ENCODE measurements at places on chromosomes 2 and 18.

DNA sequence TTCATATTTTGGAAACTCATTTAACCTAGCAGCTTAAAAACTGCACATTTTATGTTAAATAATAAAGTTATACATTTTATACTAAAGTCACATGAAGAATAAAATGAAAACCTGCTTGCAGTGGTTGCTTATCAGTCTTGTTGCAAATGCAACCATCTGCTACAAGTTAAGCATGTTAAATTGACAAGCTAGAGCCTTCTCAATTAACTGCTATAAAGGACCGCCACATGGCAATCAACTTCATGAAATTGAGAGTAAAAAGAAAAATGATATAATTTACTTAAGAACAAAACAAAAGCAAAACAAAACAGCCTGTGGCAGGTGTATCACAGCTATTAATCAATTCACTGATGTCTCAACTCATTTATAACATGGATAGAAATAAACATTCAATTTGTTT is 78.7 kb downstream of the RTTN start:
- no peak for DNase-seq

DNA sequence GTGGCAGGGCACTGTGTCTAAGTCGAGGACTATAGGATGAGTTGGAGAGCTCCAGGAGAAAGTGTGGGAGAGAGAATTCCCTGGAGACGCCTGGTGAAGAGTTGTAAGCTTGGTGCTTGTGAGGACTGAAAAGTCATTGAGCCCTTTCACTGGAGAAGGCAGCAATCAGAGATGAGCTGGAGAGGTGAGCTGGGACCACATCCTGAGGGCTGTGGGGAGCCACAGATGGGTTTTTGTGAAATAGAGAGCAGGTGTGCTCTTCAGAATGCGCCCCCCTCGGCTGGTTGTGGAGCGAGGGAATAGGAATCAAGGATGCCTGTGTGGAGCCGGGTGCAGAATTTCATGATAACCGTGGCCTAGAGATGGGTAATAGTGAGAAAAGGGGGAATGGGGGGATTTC is 224.3 kb downstream of the KLHL29 start:
- no peak for DNase-seq

DNA sequence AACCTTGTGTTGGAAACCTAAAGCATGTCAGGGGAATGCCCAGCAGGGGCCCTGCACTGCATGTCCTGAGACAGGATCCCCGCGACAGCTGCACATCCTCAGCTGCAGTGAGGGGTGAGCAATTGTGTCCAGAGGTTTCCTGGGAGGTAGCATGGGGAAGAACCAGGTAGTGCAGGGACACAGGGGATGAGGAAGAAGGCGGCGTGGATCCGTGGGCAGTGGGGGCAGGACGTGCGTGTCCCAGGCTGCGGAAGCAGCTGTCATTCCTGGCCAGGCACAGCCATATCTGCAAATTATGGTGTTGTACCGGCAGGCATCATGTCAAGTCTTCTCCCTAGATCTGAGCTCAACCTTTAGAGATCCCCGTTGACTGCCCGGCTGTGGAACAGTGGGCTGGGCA is 238.2 kb upstream of the MYT1L start:
- DNase-seq = no peak

- DNase-seq = no peak
Measured at GRCh38 chr18:5584746-5585417, 41.1 kb upstream of the EPB41L3 start.

DNA sequence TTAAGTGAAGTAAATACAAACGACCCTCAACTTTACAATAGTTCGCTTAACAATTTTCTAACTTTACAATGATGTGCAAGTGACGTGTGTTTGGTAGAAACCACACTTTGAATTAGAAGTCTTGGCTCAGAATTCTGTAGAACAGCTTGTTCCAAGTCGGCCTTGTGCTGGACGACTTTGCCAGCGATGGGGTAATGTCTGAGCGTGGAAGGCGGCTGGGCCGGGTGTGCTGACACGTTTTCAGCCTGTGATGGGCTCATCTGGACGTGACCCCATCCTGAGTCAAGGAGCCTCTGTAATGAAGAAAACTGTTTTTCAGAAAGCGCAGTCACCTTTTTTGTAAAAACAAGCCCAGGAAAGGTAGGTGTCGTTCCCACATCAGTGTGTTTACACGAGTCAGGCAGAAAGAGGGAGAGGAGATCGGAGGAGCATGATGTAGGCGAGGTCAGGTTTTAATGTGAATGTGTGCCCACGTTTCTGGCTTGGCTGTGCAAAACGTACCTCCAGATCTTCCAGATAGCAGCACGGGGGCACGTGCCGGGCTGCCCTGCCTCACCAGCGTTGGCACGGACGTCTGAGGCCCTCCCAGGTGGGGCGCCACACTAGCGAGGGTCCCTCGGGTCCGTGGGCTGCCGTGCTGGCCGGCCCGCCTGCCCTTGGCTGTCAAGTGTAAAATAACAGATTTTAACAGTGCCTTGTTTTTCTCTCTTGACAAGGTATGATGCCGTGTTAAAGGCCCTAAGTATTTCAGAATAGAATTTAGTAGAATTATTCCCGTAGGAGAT is 54.6 kb downstream of the CTDP1 start:
- no peak for DNase-seq

DNA sequence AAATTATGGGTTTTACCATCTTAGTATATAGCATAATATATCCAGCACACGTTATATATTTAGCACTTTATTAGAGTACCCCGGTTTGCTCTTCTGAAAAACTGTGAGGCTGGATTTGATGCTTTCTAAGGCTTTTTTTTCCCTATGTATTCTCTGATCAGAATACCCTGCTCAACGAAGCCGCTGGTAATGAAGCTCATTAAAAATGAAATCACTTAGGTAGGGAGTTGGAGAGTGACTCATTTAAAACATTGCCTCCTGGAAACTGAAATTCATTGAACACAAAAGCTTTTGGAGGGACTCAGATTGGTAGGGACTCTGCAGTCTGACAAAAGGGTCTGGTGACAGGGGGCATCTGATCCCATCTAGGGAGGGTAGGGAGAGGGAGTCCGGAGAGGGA is 365.4 kb upstream of the MEX3C start:
- no peak for DNase-seq

Measured in GM12891 (cell line).